ENCODE measurements at places on chromosomes 12 and 14.

GRCh38 chr12:109910254-109910968 is 10.3 kb downstream of the TCHP start:
- no peak for DNase-seq

- DNase-seq, result no peak
Measured at GRCh38 chr14:77130386-77130785, 11.2 kb downstream of the ZDHHC22 start.

- DNase-seq, result no peak
Measured at GRCh38 chr12:86233126-86233525, 23.1 kb downstream of the MGAT4C start.

DNA sequence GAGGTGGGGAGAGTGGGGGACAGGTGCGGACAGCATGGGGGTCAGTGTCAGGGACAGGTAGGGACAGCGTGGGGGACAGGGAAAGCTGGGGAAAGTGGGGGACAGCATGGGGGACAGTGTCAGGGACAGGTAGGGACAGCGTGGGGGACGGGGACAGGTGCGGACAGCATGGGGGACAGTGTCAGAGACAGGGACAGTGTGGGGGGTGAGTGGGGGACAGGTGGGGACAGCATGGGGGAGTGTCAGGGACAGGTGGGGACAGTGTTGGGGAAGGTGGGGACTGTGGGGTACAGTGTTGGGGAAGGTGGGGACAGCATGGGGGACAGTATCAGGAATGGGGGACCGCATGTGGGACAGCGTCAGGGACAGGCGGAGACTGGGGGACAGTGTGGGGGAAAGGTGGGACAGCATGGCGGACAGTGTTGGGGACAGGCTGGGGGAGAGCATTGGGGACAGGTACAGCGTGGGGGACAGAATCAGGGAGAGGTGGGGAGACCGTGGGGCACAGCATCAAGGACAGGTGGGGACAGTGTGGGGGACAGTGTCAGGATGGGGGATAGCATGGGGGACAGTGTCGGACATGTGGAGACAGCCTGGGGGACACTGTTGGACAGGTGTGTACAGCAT is 96.1 kb downstream of the TMEM121 start:
- DNase-seq, result no peak

DNA sequence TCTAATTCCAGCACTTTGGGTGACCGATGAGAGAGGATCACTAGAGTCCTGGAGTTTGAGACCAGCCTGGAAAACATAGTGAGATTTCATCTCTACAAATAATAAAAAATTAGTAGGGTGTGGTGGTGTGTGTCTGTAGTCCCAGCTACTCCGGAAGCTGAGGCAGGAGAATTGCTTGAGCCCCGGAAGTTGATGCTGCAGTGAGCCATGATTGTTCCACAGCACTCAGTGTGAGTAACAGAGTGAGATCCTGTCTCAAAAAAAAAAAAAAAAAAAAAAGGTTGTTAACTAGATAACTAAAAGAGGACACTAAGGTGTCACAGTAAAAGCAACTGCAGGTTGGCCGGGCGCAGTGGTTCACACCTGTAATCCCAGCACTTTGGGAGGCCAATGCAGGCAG is 121.3 kb upstream of the MAX start:
- no peak for DNase-seq

DNA sequence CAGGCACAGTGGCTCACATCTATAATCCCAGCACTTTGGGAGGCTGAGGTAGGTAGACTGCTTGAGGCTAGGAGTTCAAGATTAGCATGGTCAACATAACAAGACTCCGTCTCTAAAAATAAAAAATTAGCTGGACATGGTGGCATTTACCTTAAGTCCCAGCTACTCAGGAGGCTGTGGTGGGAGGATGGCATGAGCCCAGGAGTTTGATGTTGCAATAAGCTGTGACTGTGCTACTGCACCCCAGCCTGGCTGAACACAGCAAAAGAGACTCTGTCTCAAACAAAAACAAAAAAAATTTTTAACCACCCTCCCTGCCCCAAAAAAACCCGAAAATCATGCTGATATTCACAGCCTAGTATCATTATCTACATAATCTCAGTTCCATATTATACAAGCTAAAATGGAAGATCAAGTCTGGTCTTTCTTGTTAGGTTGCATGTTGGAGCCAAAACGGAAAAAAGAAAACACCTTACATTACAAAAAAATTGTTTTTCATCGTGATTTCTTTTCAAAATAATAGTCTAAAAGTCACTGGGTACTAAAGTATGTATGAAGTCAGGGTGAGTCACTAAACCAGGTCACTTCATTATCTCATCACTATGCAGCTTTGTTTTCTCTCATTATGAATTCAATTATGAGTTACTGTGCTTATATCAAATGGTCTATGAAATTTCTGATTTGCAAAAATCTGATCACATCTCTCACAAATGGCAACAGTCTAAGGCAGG is 13.8 kb downstream of the GXYLT1 start:
- no peak for DNase-seq

GRCh38 chr14:91484186-91484585 is 25.9 kb downstream of the PPP4R3A start:
- no peak for DNase-seq

DNA sequence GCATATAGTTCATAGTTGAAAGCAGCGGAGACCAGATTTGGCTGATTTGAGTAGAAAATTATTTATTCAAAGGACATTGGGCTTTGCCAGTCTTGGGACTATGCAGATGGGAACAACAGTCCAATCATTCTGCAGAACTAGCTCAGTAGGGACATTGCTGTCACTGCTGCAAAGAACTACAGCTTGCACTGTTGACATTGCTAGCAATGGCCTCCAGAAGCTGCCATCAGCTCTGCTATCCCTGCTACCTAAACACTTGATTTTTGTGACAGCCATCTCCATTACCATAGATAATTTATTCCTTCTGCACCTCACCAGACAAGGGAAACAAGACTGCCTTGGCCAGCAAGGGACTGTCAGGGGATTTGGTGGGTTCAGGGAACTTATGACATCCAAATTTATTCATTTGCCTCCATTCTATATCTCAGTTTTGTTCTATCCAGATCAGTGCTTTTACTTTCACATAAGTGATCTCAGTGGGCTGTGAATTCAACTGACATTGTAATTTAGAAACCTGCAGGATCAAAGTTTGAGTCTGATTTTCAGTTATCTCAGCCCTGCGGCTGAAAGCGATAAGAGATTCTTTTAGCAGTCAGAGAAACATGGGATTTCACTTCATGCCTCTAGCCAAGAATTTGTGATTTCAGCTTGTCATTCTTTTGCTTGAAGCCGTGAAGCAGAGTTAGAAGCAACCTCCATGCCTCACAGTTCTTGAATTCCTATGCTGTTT is 136.7 kb upstream of the FBXO33 start:
- no peak for DNase-seq

DNA sequence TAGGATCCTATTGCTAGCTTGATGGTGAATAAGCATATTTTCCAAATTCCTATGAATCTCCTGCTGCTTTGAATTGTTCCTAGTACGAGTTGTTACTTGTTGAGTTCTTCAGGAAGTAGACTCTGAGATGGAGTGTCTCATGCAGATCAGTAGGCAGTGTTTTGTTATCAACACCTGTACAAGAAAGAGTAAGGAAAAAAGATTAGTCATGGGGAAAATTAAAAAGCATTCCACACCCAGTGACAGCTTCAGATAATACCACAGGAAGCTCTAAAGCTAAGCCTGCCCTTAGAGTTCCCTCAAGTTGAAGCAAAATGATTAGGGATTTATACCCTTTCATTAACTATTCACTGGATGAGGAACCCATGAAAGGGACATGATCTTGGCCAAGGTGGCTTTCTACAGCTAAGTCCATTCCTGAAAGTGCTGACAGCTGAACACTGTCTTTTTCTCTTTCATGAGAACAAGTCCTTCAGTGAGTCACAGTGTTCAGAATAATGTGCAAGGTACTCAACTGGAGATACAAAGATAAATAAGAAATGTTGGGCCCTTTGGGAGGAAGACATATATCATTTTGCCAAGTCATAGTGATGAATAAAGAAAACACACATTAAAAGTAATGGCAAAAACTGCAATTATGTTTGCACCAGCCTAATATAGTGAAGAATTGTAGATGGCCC is 49.1 kb downstream of the CCER1 start:
- DNase-seq, result no peak

- no peak for DNase-seq
Measured at GRCh38 chr14:74415115-74415437, 10.9 kb downstream of the SYNDIG1L start.

- no peak for DNase-seq
Measured at GRCh38 chr12:52369809-52370208, 2.5 kb upstream of the KRT85 start.

DNA sequence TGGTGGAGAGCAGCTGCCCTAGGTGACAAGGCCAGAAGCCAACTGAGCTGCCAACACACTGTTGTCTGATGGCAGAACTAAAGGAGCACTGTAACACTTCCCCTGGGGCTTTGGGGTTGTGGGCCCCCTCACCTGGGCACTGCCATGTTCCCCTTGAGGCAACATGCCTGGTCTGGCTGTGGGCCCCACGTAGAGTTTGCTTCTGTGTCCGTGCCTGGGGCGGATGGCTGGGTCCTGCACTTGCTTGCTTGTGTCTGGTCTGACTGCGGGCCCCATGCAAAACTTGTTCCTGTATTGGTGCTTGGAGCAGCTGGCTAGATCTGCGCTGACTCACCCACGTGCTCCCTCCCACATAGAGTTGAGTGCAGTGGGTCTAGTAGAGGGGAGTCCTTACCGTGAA is 78.4 kb downstream of the MNAT1 start:
- DNase-seq, result no peak
